ENCODE measurements at places on chromosomes 3 and 15.

GRCh38 chr15:67863442-67863987, 23.7 kb upstream of the RNU6-1 start:
- DNase-seq: peak; percentile 89

- no peak for DNase-seq
Observed at GRCh38 chr3:188635258-188636042, 481.5 kb downstream of the LPP start.

- DNase-seq: no peak
Observed at GRCh38 chr3:165256554-165257065, 60.4 kb upstream of the SLITRK3 start.

GRCh38 chr3:19632099-19633074, 301.6 kb downstream of the EFHB start:
- DNase-seq: no peak

- no peak for DNase-seq
Observed at GRCh38 chr3:157063926-157064325, 96.0 kb downstream of the CCNL1 start.

DNA sequence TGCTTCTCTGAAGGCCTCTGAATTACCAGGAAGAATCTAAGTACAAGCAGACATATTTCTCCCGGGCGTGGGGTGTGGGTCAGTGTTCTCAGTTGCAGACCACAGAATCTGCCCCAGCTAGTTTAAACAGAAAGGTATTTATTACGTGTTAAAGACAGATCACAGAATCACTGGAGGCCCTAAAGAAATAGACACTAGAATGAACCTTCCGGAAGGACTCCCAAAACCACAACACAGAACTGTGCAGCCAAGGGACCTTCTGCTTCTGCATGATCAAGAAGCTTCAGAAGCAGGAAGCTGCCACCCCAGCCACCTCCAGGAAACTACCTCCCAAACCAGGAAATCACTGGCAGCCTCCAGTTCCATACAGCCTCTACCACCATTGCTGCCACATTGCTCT, 32.7 kb upstream of the ZFAND6 start:
- no peak for DNase-seq

DNA sequence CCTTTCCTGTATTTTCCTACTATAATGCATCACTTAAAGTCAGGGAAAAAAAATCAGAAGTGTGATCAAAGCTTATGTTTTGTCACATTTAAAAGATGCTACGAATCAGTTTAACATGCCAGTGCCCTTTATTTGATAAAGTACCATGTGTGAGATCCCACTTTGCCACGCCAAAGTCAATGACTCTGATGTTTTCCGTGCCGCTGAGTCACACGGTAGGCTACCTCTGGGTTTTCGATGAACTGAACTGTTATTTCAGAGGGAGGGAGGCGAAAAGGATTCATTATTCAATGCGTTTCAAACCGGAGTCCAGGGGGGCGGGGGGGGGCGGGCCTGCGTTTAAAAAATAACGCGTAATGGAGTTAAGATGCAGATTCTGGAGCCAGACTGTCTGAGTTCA, 203.0 kb downstream of the ABHD5 start:
- DNase-seq: peak; percentile 71

DNA sequence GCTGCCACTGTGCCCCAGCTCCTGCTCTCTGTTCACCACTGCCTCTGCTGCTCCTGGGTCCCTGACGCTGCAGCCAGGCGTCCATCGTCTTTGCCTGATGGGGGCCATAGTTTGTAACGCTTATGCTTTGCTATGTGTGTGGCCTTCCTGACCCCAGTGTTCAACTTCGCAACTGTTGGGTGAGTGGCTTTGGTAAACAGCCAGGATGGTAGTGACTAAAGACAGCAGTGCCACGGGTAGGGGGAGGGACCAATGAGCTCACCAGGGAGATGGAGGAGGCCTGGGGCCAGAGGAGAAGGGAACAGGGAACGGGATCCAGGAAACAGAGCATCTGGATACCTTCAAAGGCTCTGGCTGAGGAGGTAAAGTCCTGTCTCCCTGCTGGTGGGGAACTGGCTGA, 75.9 kb upstream of the ALDH1L1 start:
- no peak for DNase-seq

DNA sequence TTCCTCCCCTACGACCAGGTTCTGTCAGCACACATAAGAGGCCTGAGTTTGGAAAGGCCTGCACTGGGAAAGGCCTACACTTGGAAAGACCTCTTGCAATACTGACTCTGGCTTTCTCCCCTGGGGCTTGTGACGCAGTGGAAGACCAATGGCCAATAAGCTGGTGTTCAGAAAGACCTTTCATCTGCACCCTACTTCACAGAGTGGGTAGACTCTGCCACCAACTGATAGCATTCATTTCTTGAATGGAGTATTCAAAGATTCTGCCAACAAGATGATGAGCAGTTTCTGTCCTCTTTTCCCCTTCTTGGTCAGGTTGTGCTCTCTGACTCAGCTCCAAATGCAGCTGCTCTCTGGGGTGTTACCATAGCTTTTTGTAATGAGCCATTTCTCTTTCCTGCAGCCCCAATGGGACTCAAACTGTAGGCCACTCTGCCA, 48.8 kb downstream of the TIPARP start:
- DNase-seq: no peak

DNA sequence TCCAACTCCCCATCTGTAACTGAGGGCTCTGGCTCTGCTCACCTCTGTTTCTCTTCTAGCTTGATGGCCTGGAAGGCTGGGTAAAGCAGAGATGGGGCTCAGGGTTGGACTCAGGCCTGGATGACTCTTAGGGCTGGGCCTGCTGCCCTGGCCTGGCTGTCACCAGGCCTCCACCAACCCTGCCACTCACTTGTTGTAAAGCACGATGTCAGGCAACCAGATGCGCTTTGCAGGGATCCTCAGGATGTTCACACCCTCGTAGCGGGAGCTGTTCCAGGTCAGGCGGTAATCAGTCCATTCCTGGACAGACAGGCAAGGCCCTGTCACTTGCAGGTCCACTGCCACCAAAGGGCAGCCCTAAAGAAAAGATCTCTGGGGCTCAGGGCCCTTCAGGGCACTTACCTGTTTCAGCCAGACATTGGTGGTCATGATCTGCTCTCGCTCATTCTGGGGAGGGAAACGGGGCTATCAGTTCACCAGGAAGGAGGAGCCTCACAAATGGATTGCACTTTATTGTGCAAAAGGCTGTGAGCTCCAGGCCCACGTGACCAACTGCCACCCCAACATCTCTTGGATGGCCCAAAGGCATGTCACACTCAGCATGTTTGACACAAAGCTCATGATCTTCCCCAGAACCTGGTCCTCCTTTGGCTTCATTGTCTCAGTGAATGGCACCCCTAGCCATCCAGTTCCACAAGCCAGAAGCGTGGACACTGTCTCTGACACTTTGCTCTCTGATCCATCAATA, 9.9 kb downstream of the CHRNB4 start:
- DNase-seq: no peak

- DNase-seq: no peak
Observed at GRCh38 chr3:175413926-175414325, 554.8 kb downstream of the NAALADL2 start.

GRCh38 chr3:119635719-119636118, 24.7 kb downstream of the POPDC2 start:
- no peak for DNase-seq

GRCh38 chr3:50503504-50504342, at the start of gene CACNA2D2:
Gene CACNA2D2, minus strand, starts transcription at chr3:50503634. Its CDS starts 211 bp downstream, at chr3:50503423.
- DNase-seq: peak; percentile 83

DNA sequence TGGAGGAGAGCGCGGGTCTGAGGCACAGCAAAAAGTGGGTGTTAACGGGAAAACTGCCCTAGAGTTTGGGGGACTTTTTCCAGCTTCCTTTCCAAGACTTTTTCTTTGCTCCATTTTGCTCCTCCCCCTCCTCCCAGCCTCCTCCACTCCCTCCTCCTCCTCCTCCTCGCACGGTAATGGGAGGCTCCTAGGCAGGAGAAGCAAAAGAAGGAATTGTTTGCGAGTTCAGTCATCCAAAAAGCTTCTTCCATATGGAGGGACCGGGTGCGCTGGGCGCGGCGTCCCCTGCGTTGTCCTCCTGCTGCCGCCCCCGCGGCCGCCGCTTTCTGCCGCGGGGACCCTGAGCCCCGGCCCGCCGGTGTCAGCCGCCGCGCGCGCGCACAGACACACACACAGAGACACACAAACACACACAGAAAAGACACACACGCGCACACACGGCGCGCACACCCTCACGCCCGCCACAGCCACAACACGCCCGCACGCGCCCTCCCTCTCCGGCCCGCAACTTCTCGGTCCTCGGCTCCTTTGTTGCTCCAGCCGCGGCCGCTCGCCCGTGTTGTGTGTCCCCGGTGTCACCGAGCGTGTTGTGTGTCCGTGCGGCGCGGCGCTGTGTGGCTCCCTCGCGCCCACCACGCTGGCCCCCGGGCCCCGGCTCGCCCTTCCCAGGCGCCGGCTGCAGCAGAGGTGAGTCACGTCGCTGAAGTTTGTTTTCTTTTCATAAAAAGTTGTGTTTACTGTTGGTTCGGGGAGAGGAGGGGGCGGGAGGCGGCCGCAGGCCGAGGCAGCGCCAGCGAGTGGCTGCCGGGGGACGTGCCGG, at the start of gene BOC:
Gene BOC (plus strand): TSS at position 228 of the 820 bp plus-strand sequence. CDS start 38,246 bp downstream, outside the sequence.
- peak; percentile 83 for DNase-seq

DNA sequence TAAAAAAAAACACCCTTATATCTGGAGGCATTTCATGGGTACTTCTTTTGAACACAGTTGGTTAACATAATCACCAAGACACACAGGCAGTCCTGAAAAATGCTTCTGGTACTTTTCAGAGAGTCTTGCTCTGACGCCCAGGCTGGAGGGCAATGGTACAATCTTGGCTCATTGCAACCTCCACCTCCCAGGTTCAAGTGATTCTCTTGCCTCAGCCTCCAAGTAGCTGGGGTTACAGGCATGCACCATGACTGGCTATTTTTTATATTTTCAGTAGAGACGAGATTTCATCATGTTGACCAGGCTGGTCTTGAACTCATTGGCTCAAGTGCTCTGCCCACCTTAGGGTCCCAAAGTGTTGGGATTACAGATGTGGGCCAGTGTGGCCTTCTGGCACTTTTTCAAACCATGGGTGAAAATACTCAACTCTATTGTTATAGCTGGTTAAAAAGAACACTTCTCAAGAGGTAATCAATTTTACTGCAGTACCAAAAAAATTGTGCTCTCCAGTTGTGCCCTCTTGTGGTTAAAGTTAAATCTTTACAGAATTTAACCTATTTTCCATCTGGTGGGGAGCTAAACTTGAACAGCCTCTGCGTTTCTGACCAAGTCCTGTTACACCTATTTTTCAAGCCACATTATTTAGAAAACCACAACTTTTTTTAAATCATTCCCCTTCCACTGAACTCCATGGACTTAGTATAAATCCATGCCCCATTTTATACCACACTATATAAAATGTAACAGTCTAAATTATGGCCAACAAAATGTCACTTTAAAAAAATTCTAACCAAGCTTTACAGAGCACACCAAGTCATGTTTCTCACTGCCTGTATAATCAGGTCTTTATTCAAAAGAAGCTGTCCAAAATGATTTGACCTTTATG, 1.2 kb upstream of the SNAPC5 start:
- DNase-seq: no peak

DNA sequence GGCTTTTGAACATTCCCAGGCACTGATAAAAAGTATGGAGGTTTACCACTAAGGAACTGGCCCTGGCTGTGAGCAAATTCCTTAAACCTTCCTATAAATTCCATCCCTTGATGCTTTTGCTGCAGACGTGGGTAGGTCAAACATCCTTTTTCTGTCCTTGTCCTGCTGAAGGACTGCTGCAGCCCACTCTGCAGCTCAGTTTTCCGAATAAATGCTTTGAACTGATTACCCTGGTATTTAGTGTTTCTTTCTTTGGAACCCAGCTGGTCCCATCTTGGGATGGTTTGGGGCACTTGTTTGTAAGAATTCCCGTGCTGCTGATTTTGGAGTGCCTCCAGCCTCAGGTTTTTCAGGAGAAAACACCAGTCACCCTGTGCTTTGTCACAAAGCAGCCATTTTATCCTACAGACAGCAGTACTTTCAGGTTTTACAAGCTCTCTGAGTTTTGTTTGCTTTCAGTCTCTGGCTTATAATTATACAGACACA, 815.9 kb downstream of the VGLL3 start:
- DNase-seq: no peak

DNA sequence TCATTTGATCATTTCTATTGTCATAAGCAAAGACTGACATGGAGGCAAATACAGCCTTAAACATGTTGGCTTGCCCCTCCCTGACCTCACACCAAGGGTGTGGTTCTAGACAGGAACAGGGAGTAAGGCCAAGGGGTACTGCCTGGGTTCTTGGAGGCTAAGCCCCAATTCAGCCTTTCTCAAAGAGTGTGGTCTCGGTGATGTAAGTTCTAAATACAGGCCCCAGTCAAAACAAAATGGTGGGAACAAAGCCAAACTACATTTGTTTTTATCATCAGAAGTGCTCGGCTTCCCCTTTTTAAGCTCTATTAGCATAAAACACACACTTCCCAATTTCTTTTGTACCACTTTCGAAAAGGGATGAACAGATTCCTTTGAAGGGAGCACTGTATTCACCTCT, 129.5 kb downstream of the ATP8B4 start:
- DNase-seq: no peak

DNA sequence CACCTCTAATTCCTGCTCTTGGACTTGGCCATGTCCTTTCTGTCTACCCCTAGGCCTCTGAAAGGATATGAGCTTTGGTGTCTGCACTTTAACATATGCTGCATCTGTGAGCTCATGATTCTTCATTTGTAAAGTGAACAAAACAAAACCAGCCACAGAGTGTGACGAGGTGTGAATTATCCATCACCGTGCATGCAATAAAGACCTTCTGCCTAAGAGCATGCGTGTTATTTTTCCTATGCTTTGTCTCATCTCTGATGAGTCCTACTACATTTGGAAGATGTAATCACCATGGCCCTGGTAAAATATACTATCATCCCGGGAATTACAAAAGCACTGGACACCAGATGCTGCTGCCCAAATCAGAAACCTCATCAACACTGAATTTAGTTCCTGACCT, 103.5 kb upstream of the KCNAB1 start:
- DNase-seq: no peak

DNA sequence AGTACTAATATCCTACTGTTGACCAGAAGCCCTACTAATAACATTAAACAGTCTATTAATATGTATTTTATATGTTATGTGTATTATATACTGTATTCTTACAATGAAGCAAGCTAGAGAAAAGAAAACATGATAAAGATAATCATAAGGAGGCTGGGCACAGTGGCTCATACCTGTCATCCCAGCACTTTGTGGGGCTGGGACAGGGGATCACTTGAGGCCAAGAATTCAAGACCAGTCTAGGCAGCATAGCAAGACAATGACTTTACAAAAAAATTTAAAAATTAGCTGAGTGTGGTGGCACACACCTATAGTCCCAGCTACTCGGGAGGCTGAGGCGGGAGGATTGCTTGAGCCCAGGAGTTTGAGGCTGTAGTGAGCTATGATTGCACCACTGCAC, 8.9 kb upstream of the HERC1 start:
- no peak for DNase-seq

GRCh38 chr3:69209413-69209812, 87.0 kb upstream of the LMOD3 start:
- DNase-seq: no peak

- DNase-seq: peak; percentile 93
Observed at GRCh38 chr15:72230197-72231065, 559 bp downstream of the PKM start.

DNA sequence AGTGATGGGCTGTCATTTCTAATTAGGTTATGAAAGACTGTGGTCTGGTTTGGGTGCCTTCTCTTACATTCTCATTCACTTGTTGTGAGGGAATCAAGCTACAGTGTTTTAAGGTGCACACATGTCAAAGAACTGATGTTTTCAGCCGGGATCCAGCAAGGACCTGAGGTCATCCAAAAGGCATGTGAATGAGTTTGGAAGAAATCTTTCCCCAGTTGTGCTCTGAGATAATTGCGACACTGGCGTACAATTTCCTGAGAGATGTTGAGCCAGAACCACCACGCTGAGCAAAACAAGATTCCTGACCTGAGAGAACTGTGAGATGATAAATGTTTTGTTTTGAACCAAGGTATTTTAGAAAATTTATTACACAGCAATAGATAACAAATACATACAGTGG, 295.3 kb upstream of the SLITRK3 start:
- no peak for DNase-seq
